ENCODE measurements at places on chromosomes 2 and 18. TPM values are rescaled to one million over a fixed set of nuclear protein-coding genes. Genes with fewer than 3 reads are reported as not detected.

Gene ALPP
- not detected for total RNA-seq

Gene TET3
- 22.7 TPM for total RNA-seq

Gene CD226
- total RNA-seq: 3.3 TPM

Gene ASB18
- total RNA-seq: not detected

Gene HOXD4
- total RNA-seq: 13.6 TPM

Gene LAMA1
- not detected for total RNA-seq

Gene HOXD13
- not detected for total RNA-seq

Gene MRO
- 1.4 TPM for total RNA-seq

Gene HJURP
- total RNA-seq: not detected

Gene KCNK3
- total RNA-seq: 7.2 TPM

Gene GATA6
- total RNA-seq: 89.3 TPM

Gene POTEC
- not detected for total RNA-seq

Gene GCKR
- not detected for total RNA-seq

GRCh38 chr2:220932041-220932440, 640.1 kb downstream of the EPHA4 start:
- no peak for DNase-seq

GRCh38 chr18:28158083-28158581, 18.8 kb downstream of the CDH2 start:
- no peak for DNase-seq

DNA sequence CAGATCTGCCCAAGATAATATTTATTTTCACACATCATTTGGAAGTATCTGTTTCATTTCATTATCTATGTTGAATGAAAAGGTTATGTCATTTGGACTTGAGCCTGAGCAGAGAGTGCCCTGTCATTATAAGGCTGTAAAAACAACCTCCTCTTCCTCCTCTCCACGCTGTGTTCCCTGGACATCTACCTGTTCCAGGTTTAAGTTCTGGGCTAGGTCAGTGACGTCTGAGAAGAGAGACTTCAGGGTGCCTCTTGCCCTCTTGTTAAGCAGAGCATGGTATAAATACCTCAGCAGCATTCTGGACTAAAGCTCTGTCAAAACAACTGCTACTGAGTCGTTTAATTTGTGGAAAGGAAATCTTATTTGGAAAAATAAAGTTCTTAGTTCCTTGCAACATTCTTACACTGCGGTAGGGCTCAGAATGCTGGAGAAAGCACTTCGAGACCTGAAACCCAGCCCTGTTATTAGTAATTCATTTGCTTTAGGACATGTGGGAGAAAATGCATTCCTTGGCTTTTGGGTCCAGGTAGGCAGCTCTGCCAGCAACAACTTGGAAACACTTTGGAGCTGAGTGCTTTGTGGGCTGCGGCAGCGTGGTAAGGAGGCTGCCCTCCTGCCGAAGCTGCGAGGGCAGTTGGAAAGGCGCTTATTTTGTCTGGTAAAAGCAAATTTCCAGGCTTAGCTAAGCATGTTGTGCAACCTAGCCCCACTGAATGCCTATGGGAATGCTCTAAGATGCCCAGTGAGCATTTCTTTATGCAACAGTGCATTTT, 91.8 kb upstream of the NEDD4L start:
- DNase-seq: peak; percentile 63

GRCh38 chr2:49973436-49973835, 819.1 kb upstream of the FSHR start:
- DNase-seq: no peak

GRCh38 chr2:177553176-177553884, 160.8 kb downstream of the AGPS start:
- DNase-seq: no peak

DNA sequence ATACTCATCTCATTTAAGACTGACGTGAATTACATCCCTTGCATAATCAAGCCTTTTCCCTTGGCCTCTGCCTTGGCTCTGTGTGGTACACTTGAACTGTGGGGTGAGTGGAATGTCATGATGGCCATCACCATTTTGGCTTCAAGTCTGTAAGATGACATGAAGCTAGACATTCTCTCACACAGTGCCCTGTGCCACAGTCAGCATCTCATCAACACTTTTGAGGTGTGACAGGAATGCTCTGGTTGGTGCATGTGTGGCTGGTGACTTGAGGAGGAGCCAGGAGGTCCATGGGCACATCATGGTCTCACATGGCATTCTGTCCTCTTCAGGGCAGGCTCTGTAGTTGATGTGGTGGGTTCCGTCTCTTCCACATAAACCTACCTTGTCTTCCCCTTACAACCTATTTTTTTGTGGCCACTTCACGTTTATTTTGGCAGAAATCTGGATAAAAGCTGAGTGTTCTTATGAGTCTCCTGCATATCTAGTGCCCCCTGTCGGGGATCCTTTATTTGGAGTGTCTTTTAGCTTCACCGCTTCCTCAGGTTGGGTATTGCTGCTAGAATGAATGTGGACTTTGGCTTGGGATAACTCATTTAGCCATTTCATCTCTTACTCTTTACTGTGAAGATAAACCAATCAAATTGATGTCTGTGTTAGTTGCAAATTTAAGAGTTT, 28.1 kb downstream of the MAP4K4 start:
- DNase-seq: no peak

GRCh38 chr2:18503376-18504228, 56.9 kb downstream of the RDH14 start:
- no peak for DNase-seq

- DNase-seq: no peak
These were observed 49.2 kb downstream of the PIKFYVE start for GRCh38 chr2:208315081-208315788.

DNA sequence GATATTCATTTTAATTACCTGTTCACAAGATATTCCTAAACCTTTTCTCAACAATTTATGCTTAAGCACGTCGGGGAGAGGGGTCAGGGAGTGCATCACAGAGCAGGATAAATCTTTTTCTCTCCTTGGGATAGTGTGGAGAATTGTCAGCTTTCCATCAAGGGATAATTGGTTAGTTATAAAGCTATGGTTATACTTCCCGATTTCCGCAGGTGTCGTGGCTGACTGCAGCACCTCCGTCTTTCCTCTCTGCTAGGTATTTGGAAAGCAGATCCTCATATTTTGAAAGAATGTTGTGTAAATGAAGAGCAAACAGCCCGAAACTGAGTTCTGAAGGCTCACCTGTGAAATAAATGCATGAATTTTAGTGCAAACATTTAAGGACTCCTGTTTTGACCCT, 778 bp downstream of the DYNC2LI1 start:
- no peak for DNase-seq

DNA sequence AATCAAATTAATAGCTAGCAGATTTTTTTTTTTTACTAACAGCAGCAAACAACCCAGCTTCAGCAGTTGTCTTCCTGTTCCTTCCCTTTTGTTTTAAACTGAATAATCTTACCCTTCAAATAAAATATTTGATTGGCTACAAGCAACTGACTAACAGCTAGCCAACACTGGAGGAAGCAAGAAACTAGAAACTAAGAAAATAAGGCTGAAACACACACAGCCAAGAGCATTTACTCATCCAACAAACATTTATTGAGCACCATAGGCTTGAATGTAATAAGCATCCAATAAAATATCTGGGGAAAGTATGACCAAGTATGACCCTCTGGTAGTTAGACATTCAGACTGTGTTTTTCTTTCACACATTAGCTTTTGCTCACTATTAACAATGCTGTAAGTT, 189.2 kb downstream of the CD226 start:
- DNase-seq: no peak

DNA sequence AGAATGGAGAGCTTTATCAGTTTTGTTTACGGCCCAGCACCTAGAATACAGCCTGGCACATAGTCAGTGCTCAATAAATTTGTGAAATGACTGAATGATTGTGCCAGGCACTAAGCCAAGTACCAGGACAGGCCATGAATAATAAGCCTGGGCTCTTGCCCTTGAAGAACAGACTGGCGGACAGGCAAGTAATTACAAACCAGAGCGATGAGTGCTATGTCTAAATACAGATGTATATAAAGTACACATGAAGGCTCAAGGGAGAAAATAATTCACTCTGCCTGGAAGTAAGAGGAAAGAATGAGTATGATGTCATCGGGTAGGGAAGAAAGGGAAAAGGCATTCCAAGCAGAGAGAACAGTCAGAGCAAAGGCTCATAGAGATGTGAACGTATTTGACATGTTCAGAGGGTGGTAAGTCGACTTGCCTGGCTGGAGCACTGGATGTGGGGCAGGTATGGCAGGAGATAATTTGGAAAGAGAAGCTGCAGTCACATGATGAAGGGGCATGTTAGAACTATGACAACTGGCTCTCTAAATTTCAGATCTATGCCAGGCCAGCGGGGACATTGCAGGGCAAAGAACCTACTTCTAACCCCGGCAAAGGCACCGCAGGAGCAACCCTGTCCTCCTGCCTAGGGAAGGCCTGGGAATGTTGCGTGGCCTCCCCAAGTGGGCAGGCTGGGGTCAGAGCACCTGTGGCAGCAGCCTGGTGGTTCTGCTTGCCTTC, 119.1 kb upstream of the STPG4 start:
- no peak for DNase-seq

GRCh38 chr2:105919826-105920225, 175.1 kb downstream of the NCK2 start:
- no peak for DNase-seq

- DNase-seq: no peak
These were observed 10.9 kb downstream of the GNLY start for GRCh38 chr2:85704800-85705679.

GRCh38 chr2:116411211-116411610, 1403.3 kb upstream of the DDX18 start:
- no peak for DNase-seq

- DNase-seq: no peak
These were observed 201.7 kb upstream of the STON1 start for GRCh38 chr2:48328159-48328809.

GRCh38 chr2:133600266-133600928, 32.1 kb upstream of the NCKAP5 start:
- no peak for DNase-seq

- no peak for DNase-seq
These were observed 15.1 kb downstream of the OXER1 start for GRCh38 chr2:42748840-42749239.

DNA sequence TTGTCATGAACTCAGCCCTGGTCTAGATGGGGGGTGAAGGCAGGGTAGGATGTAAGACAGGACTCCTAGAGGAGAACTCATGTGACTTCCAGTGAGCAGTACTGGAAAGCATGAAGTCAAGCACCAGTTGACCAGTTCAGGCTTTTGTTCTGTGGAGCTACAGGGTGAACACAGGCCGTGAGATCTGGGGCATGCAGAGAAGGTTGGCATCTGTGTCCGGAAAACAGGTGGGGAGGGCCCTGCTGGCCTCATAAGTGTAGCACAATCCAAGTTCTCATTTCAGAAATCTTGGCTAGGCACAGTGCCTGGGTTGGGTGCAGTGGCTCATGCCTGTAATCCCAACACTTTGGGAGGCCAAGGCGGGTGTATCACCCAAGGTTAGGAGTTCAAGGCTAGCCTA, 50.9 kb upstream of the SPATS2L start:
- no peak for DNase-seq

GRCh38 chr2:208983486-208983885, 440.4 kb upstream of the MAP2 start:
- DNase-seq: no peak

- no peak for DNase-seq
These were observed 126.7 kb downstream of the OLA1 start for GRCh38 chr2:174121612-174122011.

DNA sequence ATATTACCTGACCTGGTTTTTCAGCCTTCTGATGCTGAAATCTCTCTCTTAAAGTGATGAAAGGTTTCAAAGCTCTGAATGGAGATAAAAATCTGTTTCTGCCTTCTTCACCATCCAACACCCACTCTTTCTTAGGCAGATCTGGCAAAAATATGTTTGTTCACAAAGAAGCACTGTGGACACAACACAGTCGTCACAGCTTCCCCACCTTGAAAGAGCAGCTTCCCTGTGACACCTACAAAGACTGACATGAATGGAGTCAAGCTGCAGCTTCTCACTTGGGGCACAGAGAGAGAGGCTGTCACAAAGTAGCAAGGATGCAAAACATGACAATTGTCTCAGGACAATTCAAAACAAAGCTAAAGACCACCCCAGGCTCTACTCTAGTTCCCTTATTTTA, 86.5 kb downstream of the ICOS start:
- no peak for DNase-seq

- DNase-seq: no peak
These were observed 137.4 kb upstream of the ETAA1 start for GRCh38 chr2:67259556-67260342.

DNA sequence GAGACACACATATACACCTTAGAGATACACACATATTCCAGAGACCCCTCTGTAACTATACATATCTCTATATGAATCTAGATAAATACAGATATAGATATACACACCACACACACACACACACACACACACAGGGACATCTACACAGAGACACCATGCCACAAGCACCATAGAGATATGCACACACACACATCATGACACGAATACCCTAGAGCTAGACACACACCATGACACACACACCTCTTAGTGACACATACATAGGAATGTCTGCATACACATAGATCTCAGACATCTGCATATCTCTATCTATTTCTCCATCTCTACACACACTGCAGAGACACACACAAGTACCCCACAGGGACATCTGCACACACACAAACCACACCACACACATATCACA, 270.0 kb downstream of the CYRIA start:
- no peak for DNase-seq

GRCh38 chr2:207255565-207256470, 90.1 kb upstream of the KLF7 start:
- peak; percentile 57 for DNase-seq

- DNase-seq: no peak
These were observed 247.5 kb upstream of the CDH20 start for GRCh38 chr18:61085761-61086160.

DNA sequence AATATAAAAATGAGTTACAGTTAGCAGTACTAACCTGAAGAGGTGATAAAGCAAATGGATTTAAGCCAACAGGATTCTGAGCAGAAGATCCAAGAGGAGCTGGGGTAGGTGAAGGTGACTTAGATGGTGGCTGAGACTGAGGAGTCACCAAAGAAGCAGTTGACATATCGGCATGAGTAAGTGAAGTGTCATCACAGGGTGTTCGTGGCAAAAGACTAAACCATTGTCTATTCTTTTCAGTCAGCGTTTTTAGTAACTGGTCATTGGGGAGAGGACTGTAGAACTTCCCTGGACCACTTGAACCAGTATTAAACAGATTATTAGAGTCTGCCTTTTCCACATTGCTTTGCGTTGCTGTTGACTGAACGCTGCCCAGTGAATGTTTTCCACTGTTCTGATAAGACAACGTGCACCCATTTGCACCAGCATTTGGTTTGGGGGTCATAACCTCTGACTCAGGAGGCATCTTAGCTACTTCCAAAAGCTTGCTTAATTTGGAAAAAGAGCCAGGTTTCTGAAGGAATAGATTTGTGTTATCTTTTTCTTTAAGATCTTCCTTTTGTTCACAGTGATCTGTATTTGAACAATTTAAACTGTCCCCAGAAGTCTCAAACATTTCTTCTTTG, 63.3 kb upstream of the WDSUB1 start:
- DNase-seq: no peak

DNA sequence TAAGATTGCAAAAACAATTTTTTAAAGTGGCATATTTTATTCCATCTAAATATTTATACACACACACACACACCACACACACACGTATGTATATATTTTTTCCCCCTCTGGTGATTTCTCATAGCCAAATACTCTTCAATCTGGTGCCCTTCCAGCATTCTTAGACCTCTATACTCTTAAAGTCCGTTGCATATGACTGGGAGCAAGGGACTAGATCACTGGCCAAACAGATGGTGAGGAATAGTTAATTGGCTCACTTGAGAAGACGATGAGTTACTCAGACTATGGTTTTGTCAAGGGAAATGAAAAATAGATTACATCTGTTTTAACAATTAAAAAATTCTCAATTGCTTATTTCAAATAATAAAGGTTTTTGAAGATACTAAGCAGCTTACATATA, 512.5 kb upstream of the LRRTM4 start:
- no peak for DNase-seq

Data from ascending aorta (tissue), 2 donors.